ENCODE measurements at places on chromosomes 3 and 15. TPM values are rescaled to one million over a fixed set of nuclear protein-coding genes. Genes with fewer than 3 reads are reported as not detected.

MEX3B gene
- 1.4 TPM for total RNA-seq

GP9 gene
- not detected for total RNA-seq

DNA sequence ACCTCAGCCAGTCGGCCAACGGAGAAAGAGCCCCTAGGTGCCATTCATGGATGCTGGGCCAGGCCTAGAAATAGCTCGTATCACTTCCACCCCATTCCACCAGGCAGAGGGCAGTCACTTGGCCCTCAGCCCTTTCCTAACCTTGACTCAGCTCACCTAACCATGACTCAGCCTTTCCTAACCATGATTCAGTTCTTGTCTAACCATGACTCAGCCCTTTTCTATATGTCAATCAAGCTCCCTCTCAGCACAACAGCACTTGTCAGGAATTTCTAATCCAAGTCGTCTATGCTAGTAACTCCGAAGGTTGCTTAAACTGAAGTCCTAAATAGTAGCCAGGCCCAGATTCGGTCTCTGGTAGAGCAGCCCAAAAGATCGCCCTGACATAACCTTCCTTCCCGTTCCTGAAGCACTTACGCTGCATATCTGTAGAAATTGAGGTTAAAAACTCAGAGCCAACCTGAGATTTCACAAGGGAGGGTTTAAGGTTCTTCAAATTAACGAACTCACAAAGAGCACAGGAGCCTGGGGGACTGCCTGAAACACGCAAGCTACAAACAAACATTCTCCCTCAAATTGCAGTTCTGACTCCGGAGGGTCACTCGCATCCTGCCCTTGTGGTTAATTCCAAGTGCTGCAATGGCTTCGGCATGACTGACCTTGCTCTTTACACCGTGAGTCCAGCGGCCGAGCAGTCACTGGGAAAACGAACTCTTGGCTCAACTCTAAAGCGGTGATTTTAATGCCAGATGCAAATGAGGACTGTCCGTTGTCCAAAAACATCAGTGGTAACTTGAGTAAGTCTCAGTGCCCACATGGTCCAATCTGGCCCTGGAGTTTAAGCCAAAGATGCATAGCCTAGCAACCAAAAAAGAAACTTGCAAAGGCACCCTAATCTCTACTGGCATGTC, 99.9 kb downstream of the ADAMTS17 start:
- ATAC-seq: no peak

- no peak for ATAC-seq
Observed at GRCh38 chr3:180973543-180973942, 16.0 kb downstream of the DNAJC19 start.

- ATAC-seq: no peak
Observed at GRCh38 chr3:131053043-131053859, 26.6 kb downstream of the NEK11 start.

DNA sequence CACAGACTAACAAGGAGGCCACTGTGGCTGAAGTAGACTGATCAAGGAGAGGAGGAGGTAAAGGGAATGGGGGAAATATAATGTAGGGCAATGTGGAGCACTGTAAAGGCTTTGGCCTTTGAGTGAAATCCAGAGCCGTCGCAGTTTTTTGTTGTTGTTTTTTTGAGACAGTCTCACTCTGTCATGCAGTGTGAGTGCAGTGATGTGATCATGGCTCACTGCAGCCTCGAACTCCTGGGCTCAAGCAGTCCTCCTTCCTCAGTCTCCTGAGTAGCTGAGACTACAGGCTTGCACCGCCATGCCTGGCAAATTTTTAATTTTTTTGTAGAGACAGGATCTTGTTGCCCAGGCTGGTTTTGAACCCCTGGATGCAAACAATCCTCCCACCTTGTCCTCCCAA, 32.2 kb downstream of the PPP4R2 start:
- peak; percentile 57 for ATAC-seq

GOLGA6D gene
- total RNA-seq: 0.16 TPM

GRCh38 chr15:66294932-66295235, 1.5 kb downstream of the DIS3L start:
- no peak for ATAC-seq

DNA sequence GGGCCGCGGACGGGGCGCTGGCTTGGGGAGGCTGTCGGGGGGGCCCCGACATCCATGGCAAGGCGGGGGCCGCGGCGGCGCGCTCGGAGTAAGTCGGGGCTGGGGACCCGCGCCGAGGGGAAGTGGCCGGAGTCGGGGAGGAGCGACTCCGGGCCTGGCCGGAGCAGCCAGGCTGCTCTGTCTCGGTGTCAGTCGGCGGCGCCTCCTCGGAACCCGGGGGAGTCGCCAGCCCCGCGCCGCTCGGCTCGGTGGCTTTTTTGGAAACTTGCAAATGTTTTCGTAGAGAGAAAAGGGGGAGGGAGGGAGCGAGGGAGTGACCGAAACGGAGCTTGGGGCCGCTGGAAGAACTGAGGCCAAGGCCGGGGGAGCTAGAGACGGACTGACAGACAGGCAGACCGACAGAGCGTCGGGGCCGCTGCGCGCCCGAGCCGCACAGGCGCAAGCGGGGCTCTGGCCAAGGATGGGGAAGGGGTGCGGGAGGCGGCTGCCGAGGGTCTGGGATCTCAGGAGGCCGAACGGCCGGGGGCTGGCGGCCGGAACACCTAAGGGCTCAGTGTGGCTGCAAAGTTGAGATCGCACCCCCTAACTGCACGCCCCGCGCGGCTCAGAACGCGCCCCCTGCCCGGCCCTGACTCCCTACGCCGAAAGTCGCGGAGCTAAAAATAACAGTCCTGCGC, 5.0 kb downstream of the PTH1R start:
- ATAC-seq: peak; percentile 17

ACTRT3 gene
- 1.9 TPM for total RNA-seq

ADGRG7 gene
- not detected for total RNA-seq

DNA sequence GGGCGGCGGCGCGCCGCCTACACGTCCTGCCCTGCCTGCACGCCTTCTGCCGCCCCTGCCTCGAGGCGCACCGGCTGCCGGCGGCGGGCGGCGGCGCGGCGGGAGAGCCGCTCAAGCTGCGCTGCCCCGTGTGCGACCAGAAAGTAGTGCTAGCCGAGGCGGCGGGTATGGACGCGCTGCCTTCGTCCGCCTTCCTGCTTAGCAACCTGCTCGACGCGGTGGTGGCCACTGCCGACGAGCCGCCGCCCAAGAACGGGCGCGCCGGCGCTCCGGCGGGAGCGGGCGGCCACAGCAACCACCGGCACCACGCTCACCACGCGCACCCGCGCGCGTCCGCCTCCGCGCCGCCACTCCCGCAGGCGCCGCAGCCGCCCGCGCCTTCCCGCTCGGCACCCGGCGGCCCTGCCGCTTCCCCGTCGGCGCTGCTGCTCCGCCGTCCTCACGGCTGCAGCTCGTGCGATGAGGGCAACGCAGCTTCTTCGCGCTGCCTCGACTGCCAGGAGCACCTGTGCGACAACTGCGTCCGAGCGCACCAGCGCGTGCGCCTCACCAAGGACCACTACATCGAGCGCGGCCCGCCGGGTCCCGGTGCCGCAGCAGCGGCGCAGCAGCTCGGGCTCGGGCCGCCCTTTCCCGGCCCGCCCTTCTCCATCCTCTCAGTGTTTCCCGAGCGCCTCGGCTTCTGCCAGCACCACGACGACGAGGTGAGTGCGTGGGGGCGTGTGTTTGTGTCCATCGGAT, 602 bp downstream of the TRIM71 start:
- ATAC-seq: peak; percentile 19

TM4SF4 gene
- not detected for total RNA-seq

DNA sequence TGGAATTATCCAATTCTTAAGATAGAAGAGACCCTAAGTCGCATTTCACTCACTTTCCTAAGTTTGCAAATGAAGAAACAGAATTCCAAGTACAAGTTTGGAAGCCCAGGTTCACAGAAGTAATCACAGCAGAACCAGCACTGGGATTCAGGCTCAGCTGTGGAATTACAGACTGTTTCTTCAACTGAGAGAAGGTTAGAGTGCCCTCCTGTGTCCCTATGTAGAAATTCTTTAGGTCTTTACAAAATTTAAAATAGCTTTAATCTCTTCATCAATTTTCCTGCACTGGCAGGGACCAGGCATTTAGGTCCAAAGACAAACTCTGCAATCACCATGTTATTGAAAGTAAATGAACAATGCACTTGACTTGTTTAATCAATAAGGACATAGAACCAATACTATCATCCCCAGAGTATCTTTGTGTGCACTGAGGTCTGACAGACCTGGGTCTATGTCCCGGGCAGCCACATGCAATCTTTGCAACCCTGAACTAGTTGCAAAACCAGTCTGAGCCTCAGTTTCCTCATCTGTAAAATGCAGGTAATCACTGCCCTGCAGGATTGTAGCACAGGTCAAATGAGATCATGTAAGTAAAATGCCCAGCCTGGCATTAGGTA, 96.3 kb upstream of the ZBED2 start:
- ATAC-seq: no peak

All from activated T-helper 17 cell treated with anti-CD3 and anti-CD28 coated beads, Interleukin-2, amount 50 U/mL, for 72 hours (primary cell).